NCI-H187 (cell line): ENCODE measurements at places on chromosomes 12 and 14.

DNA sequence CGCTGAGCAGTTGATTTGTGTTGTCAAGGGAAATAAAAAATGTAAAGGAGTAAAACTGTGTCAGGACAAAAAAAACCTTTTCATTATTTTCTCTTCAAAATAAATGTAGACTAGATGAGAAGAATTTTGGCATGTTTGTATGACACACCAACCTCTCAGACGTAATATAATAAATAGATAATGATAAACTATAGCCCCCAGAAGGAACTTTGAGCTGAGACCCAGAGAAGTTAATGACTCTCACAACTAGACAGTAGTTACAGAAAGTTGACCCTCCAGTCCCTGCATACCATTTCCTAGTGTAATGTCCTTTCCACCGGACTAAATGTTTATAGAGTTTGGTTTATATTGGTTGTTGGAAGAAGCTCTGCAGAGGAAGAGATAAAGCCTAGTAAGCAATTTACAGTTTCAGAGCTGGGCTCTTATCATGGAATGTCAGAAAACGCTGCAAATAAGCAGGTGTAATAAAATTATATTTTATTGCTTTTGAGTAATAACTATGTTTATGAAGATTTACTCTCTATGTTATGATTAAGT, 97.3 kb downstream of the TRHDE start:
- no peak for DNase-seq

GRCh38 chr12:112705037-112705632, 86.4 kb upstream of the RPH3A start:
- no peak for DNase-seq

DNA sequence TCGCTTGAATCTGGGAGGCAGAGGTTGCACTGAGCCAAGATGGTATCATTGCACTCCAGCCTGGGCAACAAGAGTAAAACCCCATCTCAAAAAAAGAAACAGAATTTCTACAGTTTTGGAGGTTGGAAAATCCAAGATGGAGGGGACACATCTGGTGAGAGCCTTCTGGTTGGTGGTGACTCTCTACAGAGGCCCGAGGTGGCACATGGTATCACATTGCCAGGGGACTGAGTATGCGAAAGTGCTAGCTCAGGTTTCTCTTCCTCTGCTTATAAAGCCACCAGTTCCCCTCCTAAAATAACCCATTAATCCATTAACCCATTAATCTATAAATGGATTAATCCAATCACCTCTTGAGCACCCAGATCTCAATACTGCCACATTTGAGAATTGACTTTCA, 70.8 kb upstream of the DACT1 start:
- no peak for DNase-seq

GRCh38 chr12:128091101-128091720, 175.8 kb upstream of the TMEM132C start:
- peak; percentile 51 for DNase-seq

DNA sequence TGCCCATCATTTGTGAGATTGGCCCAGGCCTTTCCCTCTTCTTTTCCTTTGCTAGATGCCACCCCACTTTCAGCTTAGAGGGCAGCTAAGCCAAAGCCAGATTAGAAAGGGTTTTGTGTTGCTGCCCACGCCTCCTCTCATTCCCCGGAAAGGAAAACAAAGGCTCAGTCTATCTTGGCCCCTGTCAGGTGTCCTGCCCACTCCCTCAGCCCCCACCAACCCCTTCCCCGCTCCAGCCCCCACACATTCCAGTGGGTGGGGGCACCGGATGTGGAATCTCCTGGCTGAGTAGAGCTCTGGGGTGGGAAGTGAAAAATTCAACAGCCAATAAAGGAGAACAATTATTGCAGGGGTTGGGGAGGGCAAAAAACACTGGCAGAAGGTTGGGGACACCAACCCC, 2.2 kb downstream of the BLOC1S1 start:
- no peak for DNase-seq

- DNase-seq: no peak
Measured at GRCh38 chr14:56328021-56328420, 209.8 kb downstream of the PELI2 start.

DNA sequence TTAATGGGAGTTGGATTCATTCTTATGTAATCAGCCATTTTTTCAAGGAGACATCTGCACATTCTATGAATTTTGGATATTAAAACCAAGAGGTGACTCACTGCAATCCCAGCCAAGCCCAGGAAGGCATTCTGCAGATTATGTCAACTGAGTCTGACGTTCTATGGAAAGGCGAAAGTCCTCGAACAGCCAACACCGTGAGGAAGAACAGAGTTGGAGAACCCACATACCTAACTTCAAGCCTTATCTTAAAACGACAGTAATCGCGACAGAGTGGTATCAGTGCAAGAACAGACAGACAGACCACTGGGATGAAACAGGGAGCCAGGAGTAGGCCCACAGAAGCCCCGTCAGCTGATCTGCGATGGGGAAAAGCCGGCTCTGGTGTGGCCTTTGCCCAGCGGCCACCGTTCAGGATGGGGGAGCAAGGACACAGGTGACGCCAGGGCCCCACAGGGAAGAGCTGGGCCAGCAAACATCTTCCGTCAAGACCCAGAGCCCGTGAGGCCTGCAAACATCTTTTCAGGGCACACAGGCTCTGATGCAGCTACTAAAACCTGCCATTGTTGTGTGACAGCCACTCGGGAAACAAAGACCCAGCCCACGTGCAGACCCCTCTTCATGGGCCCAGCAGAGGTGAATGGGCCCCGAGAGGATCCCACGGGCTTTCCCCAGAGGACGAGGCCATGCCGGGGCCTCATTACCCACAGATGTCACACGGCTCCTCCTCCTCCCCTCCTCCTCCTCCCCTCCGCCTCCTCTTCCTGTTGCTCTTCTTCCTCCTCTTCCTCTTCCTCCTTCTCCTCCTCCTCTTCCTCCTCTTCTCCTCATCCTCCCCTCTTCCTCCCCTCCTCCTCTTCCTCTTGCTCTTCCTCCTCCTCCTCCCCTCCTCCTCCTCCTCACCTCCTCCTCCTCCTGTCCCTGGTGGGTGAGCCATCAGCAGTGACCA, 277.6 kb downstream of the ADGRD1 start:
- DNase-seq: no peak

- DNase-seq: no peak
Measured at GRCh38 chr14:64421166-64421565, 33.0 kb downstream of the MTHFD1 start.

DNA sequence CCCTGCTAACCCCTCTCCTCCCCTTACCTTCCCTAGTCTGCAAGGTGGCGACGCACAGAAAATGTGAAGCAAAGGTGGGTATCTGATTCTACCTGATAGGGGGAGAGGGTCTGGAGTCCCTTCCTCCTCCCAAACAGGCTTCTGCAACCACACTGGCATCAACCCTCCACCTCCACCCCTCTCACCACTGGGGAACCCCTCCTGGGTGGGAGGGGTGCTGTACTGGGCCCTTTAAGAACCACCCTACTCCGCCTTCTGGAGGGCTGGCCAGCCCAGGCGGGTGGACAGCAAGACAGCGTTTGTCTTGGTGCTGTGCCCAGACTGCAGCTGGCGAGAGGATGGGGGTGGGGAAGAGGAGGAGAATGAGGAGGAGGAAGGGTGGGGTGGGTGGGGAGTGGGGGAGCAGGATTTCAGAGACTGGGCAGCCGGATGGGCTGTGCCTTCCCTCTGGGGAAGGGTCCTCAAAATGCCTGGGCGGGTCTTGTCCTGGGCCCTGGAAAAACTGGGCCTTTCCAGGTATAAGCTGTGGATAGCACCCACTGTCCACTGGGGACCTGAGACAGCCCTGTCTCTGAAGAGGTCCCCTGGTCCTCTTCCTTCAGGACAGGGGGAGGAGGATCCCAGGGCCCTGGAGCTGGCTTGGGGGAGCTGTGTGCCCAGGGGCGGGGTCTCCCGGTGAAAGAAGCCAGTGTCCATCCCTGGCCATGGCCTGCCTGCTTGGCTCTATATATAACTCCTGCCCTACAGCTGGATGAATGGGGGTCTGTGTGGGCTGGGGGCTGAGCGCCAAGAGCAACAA, 2.8 kb downstream of the TNS2 start:
- no peak for DNase-seq

GRCh38 chr14:98803196-98803595, 468.8 kb downstream of the BCL11B start:
- DNase-seq: no peak

GRCh38 chr12:132955094-132956010, 754 bp downstream of the ZNF605 start:
- DNase-seq: no peak

DNA sequence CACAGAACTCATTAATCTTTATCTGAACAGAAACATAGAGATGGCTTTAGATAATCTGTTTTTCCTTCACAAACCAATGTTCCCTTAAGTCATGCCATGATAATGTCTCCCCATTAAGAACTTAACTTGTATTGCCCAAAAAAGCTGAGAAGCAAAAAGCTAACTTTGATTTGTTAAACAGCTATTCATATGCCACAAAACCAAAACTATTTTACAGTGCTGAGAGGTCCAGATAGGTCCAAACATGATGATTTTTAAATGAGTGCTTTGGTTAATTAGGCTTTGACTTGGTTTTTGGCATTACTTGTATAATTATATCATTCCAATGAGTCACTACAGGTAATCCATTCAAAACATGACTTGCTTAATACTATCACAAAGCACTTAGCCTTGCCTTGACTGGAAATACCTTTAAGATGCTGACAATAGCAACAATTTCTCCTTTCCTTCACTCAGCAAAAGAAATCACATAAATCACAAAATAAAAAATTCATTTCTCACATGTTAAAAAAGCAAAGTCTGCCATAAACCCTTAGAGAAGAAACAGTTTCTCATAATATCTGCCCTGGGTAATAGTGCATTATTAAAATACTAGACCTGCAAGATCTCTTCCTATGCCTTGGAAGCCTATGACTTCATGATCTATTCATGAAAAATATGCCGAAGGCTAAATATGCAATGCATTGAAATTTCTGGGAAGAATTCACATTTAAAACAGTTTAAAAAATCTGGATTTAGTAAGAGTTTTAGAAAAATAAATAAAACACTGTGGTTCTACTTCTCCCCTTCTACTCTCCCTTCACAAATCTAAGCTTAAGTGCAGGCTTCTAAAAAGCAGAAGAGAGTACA, 52.0 kb upstream of the SAV1 start:
- DNase-seq: no peak

GRCh38 chr12:4864575-4864974, 45.1 kb upstream of the KCNA1 start:
- DNase-seq: no peak

GRCh38 chr14:100622708-100623485, 35.7 kb upstream of the BEGAIN start:
- no peak for DNase-seq
